Effector CD8-positive, alpha-beta T cell (primary cell): ENCODE measurements at places on chromosomes 7 and 10.

GRCh38 chr7:1029637-1030443, 14.5 kb upstream of the GPR146 start:
- no peak for DNase-seq

- no peak for DNase-seq
These were observed 9.6 kb upstream of the AGMO start for GRCh38 chr7:15571301-15571878.

DNA sequence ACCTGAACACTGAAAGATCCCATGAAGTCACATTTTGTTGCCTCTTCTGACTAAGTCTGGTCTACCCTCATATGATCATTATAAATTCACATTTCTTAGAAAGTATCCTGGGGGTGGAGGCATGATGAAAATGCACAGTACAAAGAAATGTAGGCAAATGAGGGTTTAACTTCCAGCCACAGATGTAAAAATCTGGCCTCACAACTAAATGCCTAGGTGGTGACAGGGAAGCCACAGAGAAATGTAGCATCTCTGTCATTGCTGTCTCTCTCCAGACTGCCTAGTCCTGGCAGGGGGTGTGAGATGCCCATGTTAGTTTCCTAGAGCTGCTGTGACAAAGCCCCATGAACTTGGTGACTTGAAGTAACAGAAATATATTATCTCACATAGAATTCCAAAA, 395.9 kb downstream of the SORCS3 start:
- DNase-seq = no peak

GRCh38 chr7:79386688-79387422, 66.6 kb downstream of the MAGI2 start:
- DNase-seq = no peak

DNA sequence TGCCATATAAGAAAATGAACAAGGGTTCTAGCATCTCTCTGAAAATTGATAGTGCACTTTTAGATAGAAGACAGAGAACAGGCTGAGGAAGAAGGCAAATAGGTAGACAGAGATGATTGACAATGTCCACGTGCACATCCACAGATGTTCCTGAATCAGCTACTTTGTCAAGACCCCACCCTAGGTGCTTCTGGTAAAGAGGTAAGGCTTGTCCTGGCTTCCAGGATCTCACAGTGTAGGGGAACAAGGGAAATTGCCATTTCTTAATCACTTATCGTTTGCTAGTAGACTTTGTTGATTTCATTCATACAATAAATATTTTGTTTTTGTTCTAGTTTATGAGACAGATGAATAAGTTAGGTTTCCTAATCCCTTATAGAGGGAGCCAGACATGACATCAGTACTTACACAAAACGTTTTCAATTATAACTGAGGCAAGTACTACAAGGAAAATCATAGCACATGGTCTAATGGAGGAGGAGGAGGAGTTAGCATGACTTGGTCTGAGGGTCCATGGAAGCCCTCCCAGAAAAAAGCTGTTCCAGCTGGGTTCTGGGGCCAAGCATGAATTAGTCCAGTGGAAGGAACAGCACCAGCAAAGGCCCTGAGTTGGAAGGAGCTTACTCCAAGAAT, 115.9 kb upstream of the ARID5B start:
- DNase-seq = no peak

DNA sequence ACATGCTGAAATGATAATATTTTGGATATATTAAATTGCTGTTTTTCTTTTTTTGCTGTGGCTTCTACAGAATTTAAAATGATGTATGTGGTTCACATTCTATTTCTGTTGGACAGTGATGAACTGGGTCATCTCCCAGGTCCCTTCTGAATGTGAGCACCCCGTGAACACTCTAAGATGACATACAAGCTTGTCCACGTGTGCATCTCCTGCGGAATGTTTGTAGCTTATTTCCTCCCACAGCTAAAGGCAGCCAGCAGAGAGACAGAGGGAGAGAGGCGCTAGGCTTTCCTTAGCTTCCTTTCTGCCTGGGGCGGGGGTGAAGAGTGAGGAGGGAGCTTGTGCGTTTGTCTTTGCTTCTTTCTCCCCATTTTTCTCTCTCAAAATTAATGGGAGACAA, 219.1 kb downstream of the EMX2 start:
- no peak for DNase-seq

GRCh38 chr7:158270856-158271413, 316.7 kb downstream of the PTPRN2 start:
- no peak for DNase-seq

DNA sequence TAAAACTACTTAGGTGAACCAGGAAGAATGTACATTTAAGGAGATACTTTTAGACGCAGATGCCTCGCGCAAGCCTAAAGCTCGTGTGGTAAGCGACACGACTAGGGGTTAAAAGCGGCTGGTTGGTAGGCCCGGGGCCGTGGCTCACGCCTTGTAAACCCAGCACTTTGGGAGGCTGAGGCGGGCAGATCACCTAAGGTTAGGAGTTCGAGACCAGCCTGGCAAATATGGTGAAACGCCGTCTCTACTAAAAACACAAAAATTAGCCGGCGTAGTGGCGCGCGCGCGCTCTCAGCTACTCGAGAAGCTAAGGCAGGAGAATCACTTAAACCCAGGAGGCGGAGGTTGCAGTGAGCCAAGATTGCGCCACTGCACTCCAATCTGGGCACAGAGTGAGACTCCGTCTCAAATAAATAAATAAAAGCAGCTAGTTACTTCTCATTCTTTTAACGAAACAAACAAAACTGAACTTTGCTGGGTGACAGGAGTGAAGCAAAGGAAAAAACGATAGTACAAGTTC, 879 bp downstream of the NUDT5 start:
- no peak for DNase-seq

DNA sequence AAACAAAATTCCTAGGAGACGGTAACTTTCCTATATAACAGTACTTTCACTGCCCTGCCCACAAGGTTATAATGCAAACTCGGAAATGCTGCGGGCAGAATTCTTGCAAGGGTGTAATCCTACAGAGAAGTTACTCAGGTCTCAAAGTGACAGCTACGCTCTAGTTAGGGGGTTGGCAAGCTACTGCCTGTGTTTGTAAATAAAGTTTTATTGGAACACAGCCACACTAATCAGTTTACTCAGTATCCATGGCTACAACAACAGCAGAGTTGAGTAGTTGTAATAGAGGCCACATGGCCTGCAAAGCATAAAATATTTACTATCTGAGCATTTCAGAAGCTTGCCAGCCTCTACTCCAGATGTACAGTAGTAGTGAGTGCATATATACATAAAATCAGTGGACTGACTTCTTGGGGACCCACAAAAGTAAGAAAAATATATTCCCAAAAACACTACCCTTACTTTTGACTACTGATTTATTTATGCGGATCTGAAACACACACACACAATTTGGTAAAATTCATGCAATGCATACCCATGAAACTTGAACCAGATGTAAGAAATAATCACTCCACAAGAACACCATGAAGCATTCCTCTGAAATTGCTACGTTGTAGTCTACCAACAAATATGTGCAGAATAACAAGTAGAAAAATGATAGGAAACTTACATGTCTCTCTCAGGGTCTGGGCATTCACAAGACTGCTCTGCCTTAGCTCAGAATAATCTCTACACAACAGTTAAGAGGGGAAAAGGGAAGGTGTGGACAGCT, 53.0 kb downstream of the SMURF1 start:
- DNase-seq = no peak

DNA sequence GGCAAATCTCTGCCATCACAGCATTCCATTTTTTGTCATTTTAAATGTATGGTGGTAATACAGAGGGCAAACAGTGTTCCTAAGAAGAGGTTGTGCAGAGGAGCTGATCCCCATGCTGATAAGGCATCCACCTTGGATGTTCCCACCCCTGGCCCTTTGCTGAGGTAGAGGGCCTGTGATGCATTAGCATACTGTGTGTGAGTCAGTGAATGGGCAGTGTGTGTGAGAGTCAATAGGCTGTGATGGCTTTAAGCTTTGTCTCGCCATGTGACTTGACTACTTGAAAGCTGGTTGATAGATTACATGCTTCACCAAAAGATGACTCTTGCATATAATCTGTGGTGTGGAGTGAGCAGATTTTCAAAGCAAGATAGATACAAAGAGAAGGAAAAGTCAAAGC, 81.3 kb downstream of the INSYN2A start:
- no peak for DNase-seq

DNA sequence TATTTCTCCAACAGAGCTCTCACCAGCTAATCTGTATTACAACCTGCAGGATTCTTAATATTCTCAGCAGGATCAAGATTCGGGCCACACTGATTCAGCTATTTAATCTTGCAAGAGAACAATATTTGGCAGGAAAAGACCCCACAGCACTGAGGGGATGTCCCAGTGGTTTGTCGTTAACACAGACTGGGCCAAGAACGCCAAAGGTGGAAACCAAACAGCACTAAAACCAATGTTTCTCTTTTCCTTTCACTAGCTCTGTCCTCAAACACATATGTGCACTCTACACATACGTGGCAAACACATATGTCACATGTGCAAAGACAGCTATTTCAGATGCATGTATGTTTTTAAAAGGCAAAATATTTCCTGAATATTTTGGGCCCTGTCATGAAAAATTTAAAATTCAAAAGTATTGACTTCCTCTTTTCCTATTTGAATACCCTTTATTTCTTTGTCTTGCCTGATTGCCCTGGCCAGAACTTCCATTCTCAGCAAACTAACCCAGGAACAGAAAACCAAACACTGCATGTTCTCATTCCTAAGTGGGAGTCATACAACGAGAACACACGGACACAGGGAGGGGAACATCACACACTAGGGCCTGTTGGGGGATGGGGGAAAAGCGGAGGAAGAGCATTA, 51.7 kb upstream of the NEBL start:
- DNase-seq = no peak

GRCh38 chr7:137904833-137905232, 58.1 kb upstream of the DGKI start:
- no peak for DNase-seq

- DNase-seq = peak; percentile 63
These were observed at the start of gene MYO1G for GRCh38 chr7:44978511-44979366. Gene MYO1G, minus strand, starts transcription at chr7:44979015. Its CDS starts 54 bp downstream, at chr7:44978961.

GRCh38 chr7:1229202-1229947, 3.3 kb upstream of the UNCX start:
- no peak for DNase-seq

GRCh38 chr10:101691081-101691480, 3.9 kb downstream of the FBXW4 start:
- no peak for DNase-seq
